Right renal pelvis (tissue), 4 donors: ENCODE measurements at places on chromosomes 4 and X. TPM values are rescaled to one million over a fixed set of nuclear protein-coding genes. Genes with fewer than 3 reads are reported as not detected.

DNA sequence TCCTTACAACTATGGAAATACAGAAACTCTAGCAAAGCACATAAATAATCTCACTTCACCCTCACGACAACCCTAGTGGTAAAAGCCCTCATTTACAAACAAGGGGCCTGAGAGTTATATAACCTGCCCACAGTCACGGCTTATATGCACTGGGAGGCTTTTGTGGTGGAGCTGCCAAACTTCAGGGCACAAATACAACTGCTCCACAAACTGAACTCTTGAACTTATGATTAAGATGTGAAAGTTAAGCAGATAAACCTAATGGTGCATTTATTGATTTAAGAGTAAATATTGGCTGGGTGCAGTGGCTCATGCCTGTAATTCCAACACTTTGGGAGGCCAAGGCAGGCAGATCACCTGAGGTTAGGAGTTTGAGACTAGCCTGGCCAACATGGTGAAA is 19.0 kb downstream of the SLC2A9 start:
- DNase-seq = no peak

SPANXB1 gene
- not detected for polyA plus RNA-seq

CFP gene
- 1.3 TPM for polyA plus RNA-seq

- no peak for DNase-seq
These were observed 53.4 kb upstream of the STX18 start for GRCh38 chr4:4595252-4595651.
